ENCODE measurements at places on chromosomes 5 and 9. TPM values are rescaled to one million over a fixed set of nuclear protein-coding genes. Genes with fewer than 3 reads are reported as not detected.

The TJP2 gene
- total RNA-seq, result 10.0 TPM

The SLC1A1 gene
- 0.18 TPM for total RNA-seq

The IQGAP2 gene
- total RNA-seq, result 62.7 TPM

The PDE8B gene
- not detected for total RNA-seq

The PCDHA3 gene
- total RNA-seq, result not detected

The MRPS2 gene
- total RNA-seq, result 50.0 TPM

The ADAMTSL1 gene
- total RNA-seq, result not detected

The RASGEF1C gene
- not detected for total RNA-seq

The GPR151 gene
- total RNA-seq, result not detected

The HMMR gene
- total RNA-seq, result 94.1 TPM

The CERCAM gene
- total RNA-seq, result 0.75 TPM

The IL33 gene
- total RNA-seq, result not detected

The RETREG1 gene
- 17.7 TPM for total RNA-seq

The SHISAL2B gene
- total RNA-seq, result not detected

The FOXD4L3 gene
- total RNA-seq, result not detected

The PCDHGB1 gene
- total RNA-seq, result not detected

Data from activated CD4-positive, alpha-beta T cell treated with anti-CD3 and anti-CD28 coated beads for 36 hours (primary cell).